ENCODE measurements at places on chromosomes 6 and 20.
A peak's percentile ranks its signal among the peaks of the same experiment; 100 is the strongest.

DNA sequence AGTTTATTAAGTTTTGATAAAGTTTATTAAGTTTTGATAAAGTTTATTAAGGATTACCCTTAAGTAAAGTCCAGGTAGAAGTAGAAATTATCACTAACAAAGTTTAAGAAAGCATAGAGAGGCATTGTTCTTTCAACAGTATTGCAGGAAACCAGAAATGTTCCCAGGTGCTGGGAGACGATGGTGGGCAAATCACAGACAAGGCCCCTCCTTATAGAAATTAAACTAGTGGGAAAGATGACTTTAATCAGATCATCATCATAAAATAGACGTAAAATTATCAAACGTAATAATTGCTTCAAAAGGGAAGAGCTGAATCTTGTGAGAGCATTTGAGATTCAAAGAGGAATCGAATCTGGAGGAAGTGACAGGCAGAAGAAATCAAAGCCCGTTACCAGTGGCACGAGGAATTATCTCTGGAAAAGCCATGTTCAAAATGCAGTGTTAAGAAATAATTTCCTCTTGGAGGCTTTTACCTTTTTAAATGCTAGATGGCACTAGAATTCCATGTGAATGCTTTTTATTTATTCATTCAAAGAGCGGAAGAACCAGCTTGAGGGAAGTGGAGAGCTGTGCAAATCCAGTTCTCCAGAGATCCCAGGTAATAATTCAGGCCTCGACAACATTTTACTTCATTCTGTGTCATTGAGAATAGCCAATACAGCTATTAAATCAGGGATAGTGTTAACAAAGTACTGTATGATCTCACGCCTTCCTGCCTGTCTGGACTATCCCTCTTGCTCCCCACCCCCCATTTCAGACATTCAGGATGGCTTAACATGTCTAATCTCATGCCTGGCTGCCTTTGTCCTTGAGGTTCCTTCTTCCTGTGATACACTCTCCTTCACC, 1.0 kb upstream of the APMAP start:
- DNase-seq: no peak

- DNase-seq: no peak
Observed at GRCh38 chr6:157961153-157961831, 20.4 kb upstream of the SYNJ2 start.

GRCh38 chr6:74467533-74468215, 738.2 kb downstream of the COL12A1 start:
- DNase-seq: no peak

- DNase-seq: no peak
Observed at GRCh38 chr20:54153041-54153327, 20.8 kb downstream of the CYP24A1 start.

DNA sequence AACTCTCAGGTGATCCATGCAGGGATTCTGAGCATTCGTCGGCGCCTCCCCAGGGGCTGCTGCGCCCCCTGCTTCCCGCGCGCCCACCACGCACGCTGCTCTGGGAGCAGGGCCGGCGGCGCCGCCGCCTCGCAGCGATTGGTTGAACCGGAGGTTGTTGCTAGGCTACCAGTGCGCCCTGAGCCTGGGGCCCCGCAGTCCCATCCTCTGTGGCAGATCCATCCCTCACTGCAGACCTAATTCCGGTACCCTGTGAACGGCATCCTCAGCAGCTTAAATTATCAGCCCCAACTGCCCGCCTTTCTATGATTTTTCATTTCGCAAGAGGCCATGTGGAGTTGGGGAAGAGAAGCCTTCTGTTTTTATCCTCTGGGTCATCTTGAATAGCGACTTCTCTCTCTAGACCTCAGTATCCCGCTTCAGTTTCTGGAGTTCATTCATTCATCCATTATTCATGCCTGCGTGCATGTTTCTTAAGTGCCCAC, 15.4 kb downstream of the PNPLA1 start:
- no peak for DNase-seq

GRCh38 chr6:12927746-12928145, 211.2 kb downstream of the PHACTR1 start:
- no peak for DNase-seq

DNA sequence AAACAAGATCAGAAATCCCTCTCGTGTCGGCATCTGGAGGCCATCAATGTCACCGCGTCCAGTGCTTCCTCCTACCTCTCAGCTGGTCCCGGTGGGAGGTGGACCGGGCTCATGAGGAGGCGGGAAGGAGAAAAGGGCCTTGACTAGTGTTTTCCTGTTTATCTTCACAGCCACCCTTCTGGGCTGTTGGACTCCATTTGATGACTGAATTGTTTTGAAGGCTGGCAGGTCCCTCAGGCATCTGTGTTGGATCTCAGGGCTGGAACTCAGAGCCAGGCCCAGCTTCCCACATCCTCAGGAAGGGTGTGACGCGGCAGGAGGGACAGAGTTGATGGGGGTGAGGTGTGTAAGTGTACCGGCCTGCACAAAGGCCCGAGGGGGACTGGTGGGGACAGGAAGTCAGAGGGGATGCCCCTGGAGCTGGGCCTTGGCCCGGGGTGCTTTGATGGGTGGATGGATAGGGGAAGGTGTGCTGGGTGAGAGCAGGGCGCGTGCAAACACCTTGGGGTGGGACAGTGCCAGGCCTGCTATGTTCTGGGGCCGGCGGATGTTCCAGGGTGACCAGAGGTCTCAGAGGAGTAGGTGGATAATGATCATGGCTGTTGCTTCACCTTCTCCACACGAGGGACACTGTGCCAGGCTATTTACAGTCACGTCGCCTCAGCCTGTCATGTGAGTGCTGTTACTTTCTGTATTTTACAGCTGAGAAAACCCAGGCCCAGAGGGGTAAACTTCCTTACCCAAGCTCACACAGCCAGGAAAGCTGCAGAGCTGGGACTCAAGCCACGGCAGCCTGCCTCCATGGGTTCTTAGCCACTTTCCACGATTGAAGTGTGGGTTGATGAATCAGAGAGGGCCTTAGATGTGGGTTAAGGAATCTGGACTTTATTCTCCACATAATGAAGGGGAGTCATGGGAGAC, 17.9 kb upstream of the CHMP4B start:
- DNase-seq: no peak

DNA sequence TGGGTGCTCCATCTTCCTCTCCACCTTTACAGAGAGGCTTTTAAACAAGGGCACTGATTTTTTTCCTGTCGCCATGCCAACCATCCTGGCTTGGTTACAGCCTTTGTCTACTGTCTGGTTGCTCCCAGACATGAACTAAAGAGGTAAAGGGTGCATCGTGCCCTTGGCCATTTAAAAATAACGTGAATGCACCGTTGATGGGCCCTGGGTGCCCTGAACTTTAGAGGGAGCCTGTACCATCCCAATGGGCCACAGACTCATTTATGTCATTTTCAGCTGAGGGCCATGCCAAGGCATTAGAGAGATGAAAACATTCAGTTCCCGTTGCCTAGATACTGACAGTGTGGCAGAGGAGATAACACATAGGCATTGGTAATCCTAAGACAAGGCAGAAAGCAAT, 23.3 kb downstream of the TMC2 start:
- DNase-seq: no peak

GRCh38 chr6:31888276-31889258, 8.9 kb downstream of the EHMT2 start:
- DNase-seq: no peak

DNA sequence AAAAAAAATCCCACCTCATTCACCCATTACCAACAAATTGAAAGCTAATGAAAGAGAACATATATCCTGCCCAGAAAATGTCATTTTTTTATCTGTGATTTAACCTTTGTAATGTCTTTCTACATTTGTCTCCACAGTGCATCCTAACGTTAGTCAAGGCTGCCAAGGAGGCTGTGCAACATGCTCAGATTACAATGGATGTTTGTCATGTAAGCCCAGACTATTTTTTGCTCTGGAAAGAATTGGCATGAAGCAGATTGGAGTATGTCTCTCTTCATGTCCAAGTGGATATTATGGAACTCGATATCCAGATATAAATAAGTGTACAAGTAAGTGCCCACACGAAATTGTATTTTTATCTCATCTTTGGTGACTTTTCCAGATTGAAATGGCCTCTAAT, 30.0 kb downstream of the RSPO3 start:
- DNase-seq: no peak

DNA sequence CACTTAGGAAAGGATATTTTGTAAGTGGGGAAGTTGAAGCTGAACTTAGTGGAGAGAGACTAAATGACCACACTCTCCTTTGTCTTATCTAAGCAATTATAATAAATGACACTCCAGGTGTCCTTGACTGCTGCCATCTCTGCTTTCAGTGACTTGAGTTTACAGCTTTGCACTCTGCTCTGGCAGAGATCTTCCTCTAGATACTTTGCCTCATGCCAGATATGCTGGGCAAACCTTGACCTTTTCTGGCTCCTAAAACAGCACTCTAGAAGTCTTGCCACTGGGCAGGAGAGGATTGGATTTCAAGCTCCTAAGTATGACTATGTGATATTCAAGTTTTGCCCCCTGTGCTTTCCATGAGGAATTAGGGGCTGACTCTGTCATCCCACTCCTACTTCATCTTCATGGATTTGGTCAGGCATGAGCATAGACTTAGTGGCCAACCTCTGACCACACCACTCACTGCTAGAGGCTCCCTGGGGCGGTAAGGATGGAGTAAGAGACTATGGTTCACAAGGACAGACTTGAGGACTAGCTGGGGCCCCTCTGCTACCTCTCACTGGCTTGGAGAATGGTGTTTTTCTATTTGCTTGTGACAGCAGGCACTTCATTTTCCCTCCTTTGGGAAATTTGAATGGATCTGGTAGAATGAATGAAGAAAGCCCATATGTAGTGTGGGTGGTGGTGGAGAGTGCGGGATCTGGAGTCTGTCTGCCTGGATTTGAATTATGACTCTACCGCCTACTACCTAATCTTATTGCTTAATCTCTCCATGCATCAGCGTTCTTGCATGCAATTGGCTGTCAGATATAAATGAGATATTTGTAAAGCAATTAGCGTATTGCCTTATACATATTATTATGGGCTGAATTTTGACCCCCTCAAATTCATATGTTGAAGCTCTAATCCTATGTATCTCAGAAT, 191.4 kb downstream of the REV3L start:
- no peak for DNase-seq

DNA sequence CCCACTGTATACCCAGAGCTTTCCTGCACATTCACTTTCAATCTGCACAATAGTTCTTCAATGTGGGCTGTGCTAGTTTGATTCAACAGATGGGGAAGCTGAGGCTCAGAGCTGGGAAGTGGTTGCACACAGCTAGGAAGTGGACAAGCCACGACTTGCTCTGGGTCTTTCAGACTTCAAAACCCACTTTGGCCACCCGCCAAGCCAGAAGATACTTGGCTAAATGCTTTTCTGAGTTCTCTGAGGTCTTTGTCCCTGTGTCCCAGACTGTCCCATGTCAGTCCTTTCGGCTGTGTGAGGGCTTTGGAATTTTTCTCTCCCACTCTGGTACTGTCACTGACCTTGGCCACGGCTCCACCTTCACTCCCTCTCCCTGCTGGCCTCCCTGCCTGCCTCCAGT, 10.6 kb downstream of the PDYN start:
- DNase-seq: no peak

DNA sequence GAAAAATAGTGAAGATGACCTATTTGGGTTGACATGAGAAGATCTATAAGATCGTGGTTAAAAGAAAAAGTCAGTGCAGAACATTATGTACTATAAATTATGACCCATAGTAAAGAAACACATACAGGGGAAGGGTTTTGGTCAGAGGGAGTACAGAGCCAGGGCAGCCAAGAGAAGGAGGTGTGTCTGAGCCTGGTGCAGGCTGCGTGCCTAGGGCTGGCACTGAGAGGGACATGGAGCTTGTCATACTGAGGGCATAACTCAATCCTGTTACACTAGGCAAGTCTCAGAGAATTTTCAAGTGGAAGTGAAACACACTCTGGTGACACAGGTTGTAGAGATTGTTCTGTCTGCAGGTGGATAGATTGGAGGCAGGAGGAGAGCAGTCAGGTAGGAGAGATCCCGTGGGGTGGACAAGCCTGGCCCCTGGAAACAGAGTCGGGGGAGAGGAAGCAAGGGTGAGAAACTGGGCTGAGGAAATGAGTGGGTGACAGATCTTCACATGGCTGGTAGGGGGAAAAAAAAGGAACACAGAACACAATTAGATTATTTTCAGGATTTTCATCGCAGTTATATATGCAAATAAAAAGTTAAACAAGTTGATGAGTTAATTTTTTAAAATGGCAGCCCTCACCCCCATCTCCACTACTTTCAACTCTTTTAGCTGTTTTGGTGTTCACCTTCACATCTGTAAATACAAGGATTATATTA, 18.5 kb upstream of the RNF39 start:
- no peak for DNase-seq

DNA sequence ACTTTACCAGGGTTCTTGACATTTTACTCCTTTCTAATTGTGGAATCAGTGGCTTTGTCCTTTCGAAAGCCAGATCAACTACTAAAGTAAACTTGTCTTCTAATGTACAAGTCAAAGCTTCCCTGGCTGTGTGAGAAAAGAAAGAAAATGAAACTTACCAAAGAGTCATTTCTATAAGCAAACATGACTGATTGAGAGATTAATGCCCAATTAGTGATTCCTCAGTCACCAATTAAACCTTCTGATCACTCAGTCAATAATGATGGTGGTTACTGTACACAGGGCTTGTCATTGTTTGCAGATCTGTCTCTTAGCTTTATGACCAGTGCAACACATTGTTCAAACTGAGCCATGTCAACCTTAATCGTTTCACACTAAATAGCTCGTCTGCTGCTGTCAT, 1168.4 kb upstream of the CITED2 start:
- no peak for DNase-seq

DNA sequence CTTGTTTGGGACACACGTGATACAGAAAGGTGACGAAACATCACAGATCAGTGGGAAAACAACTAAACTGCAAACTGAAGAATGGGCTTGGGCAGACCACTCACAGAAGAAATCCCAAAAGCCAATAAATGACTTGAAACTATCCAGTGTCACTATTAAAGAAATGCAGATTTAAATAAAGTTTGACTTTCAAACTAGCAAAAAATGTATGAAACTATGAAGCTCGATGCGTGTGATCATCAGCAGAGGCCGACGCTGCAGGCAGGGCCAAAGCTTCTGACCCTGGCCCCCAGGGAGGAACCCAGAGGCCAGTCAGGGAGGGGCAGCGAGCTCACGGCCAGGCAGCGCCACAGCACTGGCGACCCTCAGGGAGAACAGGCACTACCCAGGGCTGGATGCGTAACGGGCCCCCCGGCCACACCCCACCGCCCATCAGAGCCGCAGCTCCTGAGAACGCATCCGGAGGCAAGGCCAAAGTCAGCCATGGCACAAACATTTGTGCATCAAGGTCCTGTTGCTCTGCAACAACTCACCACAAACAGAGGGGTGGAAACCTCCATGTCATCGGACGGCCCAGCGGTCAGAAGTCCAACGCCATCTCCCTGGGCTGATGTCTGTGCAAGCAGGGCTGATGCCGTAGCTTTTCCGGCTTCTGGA, 94.1 kb downstream of the YTHDF1 start:
- no peak for DNase-seq

GRCh38 chr20:57980506-57980905, 247.9 kb downstream of the ANKRD60 start:
- DNase-seq: no peak

- no peak for DNase-seq
Observed at GRCh38 chr20:62609811-62610757, 32.2 kb upstream of the SLCO4A1 start.

- DNase-seq: no peak
Observed at GRCh38 chr6:160396292-160396691, 48.1 kb downstream of the SLC22A3 start.

GRCh38 chr6:51472745-51473487, 614.5 kb downstream of the PKHD1 start:
- DNase-seq: no peak

- no peak for DNase-seq
Observed at GRCh38 chr20:46977909-46978588, 83.4 kb downstream of the EYA2 start.

GRCh38 chr20:53828682-53829254, 235.1 kb upstream of the ZNF217 start:
- DNase-seq: peak; percentile 80

Data from glomerular endothelial cell (primary cell).